ENCODE measurements at places on chromosomes 5 and 9.
A peak's percentile ranks its signal among the peaks of the same experiment; 100 is the strongest.

GRCh38 chr9:19026375-19026774 is 6.6 kb downstream of the SAXO1 start:
- DNase-seq, result no peak

DNA sequence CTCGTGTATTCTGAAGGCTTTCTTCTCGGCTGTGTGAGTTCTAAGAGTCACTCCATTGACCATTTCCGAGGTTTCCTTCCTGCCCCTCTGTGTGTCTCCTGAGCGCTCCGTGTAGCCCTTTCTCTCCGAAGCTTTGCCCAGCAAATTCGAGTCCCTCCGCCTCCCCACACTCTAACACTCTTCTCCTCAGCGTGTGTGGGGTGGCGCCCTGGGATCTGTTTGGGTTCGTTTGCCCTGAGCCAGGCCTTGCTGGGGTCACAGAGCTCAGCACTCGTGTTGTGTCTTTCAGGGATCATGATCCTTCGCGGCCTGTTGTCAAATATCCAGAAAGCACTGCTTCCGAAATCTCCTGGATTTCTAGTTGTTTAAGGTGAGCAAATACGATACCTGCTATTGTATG is 5.6 kb upstream of the PAEP start:
- DNase-seq, result no peak

DNA sequence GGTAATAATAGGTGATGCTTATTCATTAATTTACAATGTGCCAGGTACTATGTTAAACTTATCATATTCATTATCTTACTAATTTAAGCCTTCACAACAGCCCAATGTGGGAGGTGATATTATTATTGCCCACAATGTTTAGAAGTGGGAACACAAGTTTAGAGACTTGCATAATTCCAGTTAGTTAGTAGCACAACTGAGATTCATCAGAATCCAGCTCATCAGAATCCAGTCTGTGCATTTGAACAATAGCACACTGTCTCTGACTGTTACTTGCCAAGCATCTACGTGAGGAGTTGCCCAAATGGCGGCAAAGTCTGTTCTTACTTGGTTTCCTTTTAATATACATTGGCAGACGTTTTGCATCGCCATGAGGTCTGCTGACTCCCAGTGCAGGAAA is 110.9 kb upstream of the BASP1 start:
- DNase-seq, result no peak

- DNase-seq, result no peak
Observed at GRCh38 chr9:72618811-72619210, 97.4 kb downstream of the TMC1 start.

- no peak for DNase-seq
Observed at GRCh38 chr5:78841767-78842166, 143.3 kb downstream of the ARSB start.

DNA sequence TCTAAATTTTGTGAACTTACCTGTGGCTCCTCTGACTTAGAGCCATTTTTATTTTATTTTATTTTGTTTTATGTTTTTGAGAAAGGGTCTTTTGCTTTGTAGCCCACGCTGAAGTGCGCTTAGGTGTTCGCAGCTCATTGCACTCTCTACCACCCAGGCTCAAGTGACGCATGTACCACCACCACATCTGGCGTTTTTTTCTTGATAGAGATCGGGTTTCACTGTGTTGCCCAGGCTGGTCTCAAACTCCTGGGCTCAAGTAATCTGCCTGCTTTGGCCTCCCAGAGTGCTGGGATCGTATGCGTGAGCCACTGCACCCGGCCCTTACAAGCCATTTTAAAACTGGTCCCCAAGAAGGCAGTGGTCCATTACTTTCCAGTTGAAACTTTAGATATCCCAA is 18.5 kb downstream of the MATR3 start:
- DNase-seq, result no peak

DNA sequence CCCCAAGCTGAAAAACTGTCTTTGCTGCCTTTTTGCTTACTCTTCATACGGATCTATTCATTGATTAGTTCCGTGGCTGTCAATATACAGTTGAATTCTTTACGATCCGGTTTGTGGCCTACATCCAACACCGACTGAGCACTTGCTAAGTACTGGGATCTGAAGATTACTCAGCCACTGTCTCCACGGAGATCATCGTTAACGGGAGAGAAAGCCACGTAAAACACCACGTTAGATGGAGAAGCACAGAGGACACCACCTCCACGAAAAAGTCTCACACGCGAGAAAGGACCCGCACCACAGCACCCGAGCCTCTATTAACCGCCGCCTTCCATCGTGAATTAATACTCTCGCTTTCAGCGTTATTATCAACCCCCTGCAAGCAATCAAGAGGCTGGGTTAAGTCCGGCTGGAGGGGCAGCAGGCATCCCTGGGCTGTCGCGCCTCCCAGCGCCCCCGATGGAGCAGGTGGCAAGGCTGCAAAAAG is 650 bp downstream of the ELP1 start:
- DNase-seq, result no peak

- DNase-seq, result no peak
Observed at GRCh38 chr9:27086818-27087680, 22.0 kb upstream of the TEK start.

- DNase-seq, result no peak
Observed at GRCh38 chr5:152306386-152306785, 98.7 kb downstream of the NMUR2 start.

DNA sequence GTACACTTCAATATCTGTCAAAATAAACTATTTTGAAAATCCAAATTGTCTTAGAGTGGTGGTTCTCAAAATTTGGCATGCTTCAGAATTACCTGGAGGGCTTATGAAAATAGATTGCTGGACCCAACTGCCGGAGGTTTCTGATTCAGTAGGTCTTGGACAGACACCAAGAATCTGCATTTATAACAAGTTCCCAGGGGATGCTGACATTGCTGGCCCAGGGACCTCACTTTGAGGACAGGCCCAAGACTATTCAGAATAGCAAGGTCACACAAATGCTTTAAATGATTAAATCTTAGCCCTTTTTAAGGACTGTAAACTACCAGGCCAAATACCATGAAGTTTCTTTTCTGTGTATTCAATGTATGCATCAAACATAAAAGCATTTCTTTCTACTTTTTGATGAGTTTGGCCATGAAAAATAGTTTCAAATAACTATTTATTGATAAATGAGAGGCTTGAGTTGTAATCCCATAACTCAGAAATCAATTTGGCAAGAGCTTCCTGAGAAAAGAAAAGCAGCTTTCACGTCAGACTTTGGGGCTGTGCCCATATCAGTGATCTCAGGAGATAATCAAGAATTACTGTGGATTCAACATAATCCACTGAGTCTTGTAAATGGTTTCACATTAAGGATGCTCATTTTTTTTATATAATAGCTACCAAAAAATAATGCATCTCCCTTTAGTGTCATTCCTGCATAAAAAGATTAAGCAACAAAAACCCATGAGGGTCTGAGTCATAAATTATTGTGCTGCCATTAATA is 191.4 kb downstream of the FRMD3 start:
- no peak for DNase-seq

DNA sequence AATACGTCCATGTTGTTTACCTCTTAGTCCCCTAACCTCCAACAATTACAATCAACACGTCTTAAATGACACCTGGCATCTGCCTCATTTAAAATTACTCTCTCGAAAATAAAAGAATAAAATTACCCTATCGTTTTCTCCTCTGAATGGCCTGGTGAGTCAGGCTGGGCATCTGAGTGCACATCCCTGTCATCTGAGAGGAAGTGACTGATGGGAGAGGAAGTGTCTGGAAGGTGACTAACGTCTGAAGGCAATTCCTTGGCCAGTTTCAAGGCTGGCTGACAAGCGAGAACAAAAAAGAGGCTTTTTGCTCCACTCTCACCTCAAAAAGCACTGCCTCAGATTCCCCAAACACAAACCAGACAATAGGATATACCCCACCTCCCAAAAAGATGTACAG is 57.7 kb downstream of the MAPKAP1 start:
- peak; percentile 44 for DNase-seq

- no peak for DNase-seq
Observed at GRCh38 chr5:151222790-151223446, 974 bp downstream of the CCDC69 start.

GRCh38 chr5:3002230-3002629 is 250.8 kb upstream of the IRX2 start:
- no peak for DNase-seq

GRCh38 chr9:19992556-19992955 is 203.7 kb upstream of the SLC24A2 start:
- no peak for DNase-seq
